Activated CD4-positive, alpha-beta T cell treated with anti-CD3 and anti-CD28 coated beads, Interleukin-2, Interleukin-4, amounts not matched to agents 100 ng/mL and 50 ng/mL, durations not matched to agents 16 hours and 8 hours (primary cell): ENCODE measurements at places on chromosomes 7 and 10.

DNA sequence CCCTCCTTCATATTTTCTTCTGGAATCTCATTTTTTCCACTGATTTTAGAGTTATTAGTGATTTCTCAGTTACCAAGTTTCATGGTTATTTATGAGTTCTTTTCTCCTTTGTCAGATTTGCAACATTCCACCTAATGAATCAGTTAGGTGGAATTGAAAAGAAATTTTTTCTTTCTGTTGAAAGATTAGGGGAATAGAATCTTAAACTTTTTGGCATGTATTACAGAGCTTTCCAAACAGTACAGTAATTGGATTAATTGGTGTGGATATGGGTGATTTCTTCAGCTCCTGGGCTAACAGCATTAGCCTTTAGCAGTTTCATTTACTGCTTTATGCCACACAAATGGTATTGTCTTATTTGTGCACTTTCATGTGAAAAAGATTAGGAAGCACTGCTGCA, 17.0 kb downstream of the STAM start:
- DNase-seq: no peak

DNA sequence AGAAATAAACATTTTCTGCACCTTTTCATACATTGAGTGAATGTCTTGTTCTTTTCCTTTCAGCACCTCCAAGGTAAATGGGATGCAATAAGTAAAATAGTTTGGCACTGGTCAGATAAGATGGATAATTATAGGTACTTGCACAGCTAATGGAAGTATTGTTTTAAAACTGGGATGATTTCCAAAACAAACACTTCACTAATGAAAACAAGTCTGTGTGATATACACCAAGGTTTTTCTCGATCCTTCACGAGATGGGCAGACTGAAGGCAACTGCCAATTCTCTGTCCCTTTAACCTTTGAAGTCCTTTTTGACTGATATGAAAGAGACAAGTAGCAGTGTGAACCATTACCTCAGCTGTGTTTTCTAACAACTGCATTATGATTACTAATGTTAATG, 423.8 kb downstream of the GFRA1 start:
- no peak for DNase-seq

GRCh38 chr10:77687621-77688020, 50.0 kb upstream of the KCNMA1 start:
- no peak for DNase-seq

DNA sequence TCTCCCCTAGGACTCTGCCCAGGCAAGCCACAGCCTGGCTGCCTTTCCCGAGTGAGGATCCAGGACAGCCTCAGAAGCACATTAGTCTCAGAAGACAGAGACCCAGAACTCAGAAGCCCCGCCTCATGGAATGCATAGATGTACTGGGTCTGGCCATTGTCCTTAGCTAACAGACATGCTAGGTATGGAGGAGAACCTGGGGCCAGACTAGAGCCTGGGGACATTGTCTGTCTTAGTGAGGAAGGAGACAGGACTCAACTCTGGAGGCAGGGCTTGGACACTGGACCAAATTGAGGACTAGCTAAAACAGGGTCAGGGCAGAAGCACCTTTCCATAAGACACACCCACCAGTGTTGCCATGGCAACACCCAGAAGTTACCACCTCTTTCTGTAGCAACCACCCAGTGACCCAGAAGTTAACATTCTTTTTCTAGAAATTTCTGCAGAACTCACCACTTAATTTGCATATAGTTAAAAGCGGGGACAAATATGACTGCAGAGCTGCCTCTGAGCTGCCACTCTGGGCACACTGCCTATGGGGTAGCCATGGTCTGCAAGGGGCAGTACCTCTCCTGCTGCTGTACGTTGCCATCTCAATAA, 27.5 kb downstream of the TLX1 start:
- DNase-seq: no peak

- DNase-seq: no peak
Observed at GRCh38 chr10:9222917-9223316, 1168.4 kb downstream of the GATA3 start.

- no peak for DNase-seq
Observed at GRCh38 chr10:3103646-3104045, 36.3 kb downstream of the PFKP start.

- DNase-seq: no peak
Observed at GRCh38 chr7:5582532-5582935, 158.9 kb upstream of the TNRC18 start.

GRCh38 chr10:80769700-80770160, 232.0 kb downstream of the SH2D4B start:
- DNase-seq: no peak

- no peak for DNase-seq
Observed at GRCh38 chr7:122305475-122306319, 1.1 kb upstream of the FEZF1 start.

- DNase-seq: no peak
Observed at GRCh38 chr10:42955493-42955889, 121.4 kb upstream of the RET start.

DNA sequence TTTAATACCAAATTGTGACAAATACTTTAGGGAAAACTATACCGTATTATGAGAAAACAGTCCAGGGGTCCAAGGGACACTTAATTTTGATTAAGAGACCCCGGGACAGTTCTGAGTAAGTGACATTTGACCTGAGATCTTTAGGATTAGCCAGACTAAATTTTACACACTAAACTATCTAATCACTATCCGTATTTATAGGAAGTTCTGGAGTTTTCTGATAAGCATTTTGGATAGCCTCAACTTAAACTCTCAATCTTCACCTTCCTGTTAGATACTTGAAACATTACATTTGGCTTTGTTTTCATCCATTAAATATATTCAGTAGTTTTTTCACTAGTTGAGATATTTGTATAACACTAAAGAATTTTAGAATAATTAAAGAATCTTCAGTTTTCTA, 5.4 kb downstream of the PIK3CG start:
- DNase-seq: no peak

GRCh38 chr10:127579640-127580039, 30.5 kb downstream of the NPS start:
- no peak for DNase-seq

GRCh38 chr10:70192326-70192968, 22.1 kb upstream of the SAR1A start:
- DNase-seq: no peak

GRCh38 chr7:37394158-37394557, 54.5 kb downstream of the ELMO1 start:
- no peak for DNase-seq

GRCh38 chr10:105952153-105952552, 1212.4 kb downstream of the SORCS1 start:
- no peak for DNase-seq

DNA sequence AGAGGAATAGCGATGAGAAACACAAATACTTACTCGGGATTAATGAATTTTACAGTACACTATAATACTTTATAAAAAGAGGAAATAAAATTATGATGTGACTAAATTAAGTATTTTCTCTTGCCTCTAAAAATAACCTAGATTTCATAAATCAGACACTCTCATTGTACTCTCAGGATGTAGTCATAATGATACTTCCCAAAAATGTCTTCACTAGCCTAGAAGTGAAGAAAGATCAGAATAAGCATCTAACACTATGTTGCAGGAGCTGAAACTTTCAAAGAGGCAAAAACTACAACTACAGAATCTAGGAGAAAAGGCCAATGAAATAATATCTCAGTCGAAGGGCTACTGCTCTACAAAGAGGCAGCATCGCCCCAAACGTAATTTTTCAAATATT, 49.4 kb downstream of the DNAJC1 start:
- peak; percentile 3 for DNase-seq

GRCh38 chr10:52525761-52526160, 211.7 kb downstream of the DKK1 start:
- DNase-seq: no peak

DNA sequence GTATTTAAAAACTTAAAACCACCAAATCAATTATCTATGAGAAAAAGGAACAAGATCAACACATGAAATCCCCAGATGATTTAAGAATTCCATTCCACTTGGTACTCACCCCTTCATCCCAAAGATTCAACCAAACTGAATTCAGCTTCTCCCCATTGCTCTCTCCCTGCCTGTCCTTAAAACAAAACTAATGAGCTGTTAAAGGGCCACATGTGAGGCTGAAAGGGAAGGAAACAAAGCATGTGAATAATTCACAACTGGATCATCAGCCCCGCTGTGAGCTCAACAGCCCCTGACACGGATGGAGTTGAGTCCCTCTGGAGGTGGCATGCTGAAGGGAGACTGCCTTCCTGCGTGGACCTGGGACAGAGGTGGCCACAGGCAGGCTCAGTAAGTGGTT, 32.9 kb downstream of the VOPP1 start:
- DNase-seq: no peak

- DNase-seq: no peak
Observed at GRCh38 chr7:74334030-74334429, 44.8 kb downstream of the CLIP2 start.
